T-helper 2 cell (primary cell): ENCODE measurements at places on chromosomes 1 and 21.

- no peak for DNase-seq
These were observed 29.8 kb upstream of the CFAP298 start for GRCh38 chr21:32641710-32642698.

GRCh38 chr1:21212126-21212525 lies 35.4 kb upstream of the EIF4G3 start:
- no peak for DNase-seq

DNA sequence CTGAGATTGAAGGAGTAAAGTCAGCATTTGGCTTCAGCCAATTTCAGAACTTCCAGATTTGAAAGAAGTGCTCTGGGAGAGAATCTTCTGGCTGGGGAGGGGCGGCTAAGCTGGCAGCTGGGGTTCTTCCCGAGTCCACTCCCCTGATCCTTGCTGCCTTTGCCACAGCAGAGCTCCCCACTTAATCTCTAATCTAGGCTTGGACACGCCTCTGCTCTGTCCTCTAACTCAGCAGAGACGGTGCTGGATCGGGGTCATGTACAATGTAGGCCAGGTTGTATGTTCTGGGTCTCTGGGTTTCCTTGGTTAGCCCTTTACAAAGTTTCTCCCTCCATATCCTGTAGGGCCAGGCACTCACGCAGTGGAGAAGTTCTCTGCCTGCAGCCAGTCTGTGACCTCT lies 10.1 kb upstream of the GSTM3 start:
- no peak for DNase-seq

DNA sequence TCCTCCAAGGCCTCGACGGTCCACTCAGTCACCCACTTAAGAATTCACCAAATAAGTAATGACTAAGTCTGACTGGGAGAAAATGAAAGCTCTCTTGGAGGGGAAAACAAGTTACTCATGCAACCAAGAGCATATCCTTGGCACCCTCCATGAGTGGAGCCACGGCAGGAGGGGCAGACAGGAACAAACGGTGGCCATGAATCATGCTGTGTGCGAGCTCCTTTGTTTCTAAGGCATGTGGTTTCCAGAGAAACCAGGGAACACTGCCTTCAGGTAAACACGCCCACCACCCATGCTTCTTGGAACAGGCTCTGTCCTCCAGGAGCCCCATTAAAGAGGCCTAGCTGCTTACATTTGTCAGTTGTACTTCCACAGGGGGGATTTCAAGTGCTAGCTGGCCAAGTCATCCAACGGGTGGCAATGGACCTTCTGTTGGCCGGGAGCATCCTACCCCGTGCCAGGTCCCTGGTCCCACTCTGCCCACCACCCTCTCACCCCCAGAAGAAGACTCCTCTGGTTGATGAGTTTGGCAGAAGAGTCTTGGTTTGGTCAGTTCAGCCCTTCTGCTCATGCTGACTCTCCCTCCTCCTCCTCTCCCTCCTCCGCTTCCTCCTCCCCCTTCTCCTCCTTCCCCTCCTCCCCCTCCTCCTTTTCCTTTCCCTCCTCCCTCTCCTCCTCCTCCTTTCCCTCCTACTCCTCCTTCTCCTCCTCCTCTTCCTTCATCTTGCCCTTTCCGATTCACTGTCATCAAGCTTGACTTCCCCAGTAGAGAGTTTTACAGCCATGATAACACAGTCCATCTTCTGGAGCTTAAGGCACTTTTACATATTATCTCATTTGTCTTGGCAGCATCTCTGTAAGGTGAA lies 107.6 kb downstream of the CCDC185 start:
- no peak for DNase-seq

DNA sequence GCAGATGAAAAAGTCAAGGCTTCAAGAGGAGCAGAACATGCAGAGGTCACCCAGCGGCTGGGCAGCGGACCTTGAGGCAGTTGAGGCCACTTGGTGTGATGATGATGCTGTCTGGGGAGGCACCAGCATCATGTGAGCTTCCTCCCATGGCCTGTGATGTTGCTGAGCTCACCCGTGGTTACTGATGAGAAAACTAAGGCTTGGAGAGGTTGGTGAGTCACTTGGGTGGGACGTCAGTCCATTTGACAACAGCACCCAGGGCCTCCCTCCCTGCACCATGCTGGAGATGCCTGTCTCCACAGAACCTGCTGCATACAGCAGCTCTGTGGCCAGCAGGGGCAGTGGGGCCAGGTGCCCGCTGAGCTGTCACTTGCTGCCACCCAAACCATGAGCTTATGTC lies 146.8 kb downstream of the NPHP4 start:
- DNase-seq = no peak

GRCh38 chr1:46689356-46689755 lies 17.7 kb downstream of the TEX38 start:
- DNase-seq = no peak

- DNase-seq = no peak
These were observed 45.2 kb downstream of the AK4 start for GRCh38 chr1:65193129-65193695.

DNA sequence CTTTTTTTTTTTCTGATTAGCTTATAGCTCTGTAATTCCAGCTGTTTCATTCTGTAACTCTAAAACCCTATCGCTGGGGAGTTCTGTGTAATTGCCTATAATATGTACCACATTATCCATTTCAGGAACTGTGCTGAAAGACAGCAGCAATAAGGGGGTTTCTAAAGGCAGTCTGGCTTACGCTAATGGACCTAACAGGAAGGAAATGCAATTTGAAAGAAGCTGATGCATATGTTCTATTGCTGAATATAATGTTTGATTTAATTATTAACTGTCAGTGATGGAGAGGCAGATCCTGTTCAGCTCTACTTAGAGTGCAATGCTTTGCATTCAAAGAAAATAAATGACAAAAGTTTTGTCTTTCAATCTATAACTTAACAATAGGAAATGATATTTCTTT lies 209.4 kb upstream of the SNX7 start:
- DNase-seq = no peak

- DNase-seq = no peak
These were observed 44.3 kb upstream of the MAP1LC3C start for GRCh38 chr1:242043165-242043564.

DNA sequence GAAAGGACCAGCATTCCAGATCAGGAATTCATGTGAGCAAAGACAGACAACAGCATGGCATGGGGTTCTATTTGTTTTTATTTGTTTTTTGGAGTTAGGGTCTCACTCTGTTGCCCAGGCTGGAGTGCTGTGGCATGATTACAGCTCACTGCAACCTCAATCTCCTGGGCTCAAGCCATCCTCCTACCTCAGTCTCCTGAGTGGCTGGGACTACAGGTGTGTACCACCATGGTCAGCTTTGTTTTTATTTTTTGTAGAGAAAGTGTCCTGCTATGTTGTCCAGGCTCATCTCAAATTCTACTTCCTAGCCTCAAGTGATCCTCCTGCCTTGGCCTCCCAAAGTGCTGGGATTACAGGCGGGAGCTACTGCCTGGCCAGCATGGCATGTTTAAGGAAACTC lies 9.7 kb upstream of the CAMK2N1 start:
- no peak for DNase-seq

DNA sequence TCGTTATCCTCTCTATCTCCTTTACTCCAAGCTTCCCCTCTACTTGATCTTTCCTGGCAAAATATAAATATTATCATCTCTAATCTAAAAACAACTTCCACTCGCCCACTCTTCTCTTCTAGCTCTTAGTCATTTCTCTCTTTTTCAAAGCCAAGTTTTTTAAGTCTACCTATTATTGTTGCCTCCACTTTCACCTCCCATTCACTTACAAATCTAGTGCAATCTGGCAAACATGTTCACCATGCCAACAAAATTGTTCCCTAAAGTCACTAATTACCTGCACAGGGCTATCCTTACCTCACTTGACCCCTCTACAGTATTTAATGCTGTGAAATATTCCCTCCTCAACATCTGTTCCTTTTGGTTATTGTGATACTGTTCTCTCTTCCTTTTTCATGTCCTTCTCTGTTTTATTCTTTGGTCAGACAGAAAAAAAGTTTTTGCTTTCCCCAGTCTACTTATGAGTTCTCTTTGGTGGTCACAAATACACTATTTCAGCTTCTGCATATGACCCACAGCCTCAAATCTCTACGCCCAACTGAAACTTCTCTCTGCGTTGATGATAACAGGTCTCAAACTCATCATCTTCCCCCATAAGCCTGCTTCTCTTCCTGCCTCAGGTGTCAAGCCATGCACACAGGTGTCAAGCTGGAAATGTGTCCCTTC lies 31.9 kb upstream of the RAP1A start:
- DNase-seq = no peak

DNA sequence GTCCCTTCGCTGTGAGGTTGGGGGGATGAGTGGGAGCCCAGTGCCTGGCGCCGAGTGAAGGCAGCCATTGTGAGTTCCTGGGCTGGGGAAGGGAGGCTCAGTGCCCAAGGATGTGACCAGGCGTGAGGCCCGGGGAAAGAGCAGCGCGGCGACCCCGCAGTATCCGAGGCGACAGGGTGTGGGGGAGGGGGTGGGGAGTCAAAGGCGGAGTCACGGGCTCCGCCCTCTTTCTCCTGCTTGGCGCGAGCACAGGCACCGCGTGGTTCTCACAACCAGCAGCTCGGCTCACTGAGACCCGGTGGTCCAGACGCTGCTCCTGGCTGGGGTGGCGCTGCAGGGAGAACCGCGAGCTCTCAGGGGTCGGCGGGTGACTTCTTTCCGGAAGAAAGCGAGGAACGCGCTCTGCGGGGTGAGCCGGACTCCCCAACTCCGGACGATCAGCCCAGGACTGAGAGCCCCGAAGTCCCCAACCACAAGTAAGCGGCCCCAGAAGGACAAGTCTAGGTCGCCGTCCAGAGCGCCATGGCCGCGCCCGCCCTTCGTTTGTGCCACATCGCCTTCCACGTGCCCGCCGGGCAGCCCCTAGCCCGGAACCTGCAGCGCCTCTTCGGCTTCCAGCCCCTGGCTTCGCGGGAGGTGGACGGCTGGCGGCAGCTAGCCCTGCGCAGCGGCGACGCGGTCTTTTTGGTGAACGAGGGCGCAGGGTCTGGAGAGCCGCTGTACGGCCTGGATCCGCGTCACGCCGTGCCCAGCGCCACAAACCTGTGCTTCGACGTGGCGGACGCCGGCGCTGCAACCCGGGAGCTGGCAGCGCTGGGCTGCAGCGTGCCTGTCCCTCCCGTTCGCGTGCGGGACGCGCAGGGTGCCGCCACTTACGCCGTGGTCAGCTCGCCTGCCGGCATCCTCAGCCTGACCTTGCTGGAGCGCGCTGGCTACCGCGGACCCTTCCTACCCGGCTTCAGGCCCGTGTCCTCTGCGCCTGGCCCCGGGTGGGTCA lies at the start of gene HPDL:
HPDL (plus strand) TSS at position 269 of the 997 bp plus-strand sequence; CDS start at position 523, 254 bp downstream.
- DNase-seq = peak; percentile 46

DNA sequence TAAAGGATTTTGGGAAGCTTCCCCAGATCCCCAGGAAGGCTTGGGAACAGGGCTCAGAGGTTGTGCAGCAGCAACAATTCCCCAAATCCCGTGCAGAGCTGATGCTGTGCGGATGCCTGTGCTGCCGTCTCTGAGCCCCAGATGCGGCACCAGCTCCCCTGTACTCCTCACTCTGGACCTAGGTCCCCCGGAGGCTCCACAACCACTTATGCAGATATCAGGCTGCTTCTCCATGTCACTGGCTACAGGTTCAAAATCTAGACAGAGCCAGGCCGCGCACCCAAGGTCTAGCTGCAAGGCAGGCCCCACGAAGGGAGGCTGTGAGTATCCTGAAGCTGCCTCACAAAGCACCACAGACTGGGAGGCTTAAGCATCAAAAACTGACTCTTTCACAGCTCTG lies 81.6 kb downstream of the PDE9A start:
- DNase-seq = no peak

DNA sequence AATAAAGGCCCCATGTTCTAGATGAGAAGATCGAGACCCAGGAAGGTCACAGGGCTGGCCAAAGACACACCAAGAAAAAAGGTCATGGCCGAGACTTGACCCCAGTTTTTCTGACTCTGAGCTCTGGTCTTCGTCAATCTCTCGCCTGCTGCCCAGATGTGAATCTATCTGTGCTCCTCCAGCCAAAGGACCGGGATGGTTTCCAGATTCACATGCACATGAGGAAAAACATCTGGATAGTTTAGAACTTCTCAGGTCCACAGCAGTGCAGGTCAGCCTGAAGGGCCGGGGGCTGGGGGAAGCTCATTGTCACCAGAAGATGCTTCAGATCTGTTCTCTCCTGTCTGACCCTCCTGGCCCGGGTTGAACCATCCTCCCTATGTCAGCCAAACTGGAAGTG lies 49.0 kb downstream of the KCNN3 start:
- no peak for DNase-seq

DNA sequence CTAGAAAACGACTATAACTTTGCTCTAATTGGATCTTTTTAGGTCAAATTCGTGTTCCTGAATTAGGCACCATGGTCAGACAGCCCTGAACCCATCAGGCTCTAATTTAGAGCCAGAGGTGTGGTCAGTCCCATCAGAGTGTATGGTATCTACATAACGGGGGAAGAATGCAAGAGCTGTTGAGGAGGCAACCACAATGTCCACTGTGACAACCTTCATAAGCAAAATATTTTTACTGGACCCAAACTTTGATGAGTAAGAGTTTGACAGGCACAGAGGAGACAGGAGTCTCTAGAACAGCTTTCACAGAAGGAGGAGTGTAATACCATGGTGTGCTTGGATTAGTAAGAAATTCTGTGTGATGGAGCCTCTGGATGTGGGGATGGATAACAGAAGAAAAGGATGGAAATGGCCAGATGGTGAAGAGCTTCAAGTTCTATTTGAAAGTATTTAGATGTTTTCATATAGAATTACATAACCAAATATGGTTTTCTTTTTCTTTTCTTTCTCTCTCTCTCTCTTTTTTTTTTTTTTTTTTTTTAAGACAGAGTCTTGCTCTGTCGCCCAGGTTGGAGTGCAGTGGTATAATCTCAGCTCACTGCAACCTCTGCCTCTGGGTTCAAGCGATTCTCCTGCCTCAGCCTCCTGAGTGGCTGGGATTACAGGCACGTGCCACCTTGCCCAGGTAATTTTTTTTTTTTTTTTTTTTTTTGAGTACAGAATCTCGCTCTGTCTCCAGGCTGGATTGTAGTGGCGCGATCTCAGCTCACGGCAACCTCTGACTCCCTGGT lies 24.9 kb downstream of the UBE2U start:
- no peak for DNase-seq

GRCh38 chr1:44512313-44512885 lies 107.3 kb downstream of the RNF220 start:
- no peak for DNase-seq

- no peak for DNase-seq
These were observed 5.0 kb downstream of the GCLM start for GRCh38 chr1:93904228-93904627.

GRCh38 chr1:211559222-211560010 lies 19.5 kb downstream of the SLC30A1 start:
- no peak for DNase-seq

DNA sequence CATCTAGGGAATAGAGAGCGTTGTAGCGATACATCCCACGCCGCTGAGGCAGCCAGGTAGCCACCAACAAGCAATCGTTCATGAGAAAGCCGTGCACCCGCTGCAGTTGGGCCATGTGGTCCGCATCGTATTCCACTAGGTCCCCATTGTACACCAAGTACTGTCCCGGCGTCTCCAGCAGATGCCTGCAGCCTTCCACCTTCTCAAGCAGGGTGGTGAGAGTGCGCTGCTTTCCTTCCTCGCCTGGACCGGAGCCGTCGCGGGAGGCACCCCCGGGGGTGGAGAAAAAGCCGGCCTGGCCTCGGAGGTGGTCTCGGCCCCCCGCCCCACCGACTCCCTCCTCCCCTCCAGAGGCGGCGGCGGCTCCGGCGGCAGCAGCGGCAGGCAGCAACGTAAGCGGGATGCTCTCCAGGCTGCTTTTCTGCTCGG lies 595 bp downstream of the EXOC8 start:
- DNase-seq = no peak

- no peak for DNase-seq
These were observed 30.3 kb upstream of the POGK start for GRCh38 chr1:166808952-166809351.
